Hematopoietic multipotent progenitor cell treated with erythropoietin and hydrocortisone succinate and interleukin-3 and kit ligand, for 15 days (in vitro differentiated cells): ENCODE measurements at places on chromosomes 2 and 18.

DNA sequence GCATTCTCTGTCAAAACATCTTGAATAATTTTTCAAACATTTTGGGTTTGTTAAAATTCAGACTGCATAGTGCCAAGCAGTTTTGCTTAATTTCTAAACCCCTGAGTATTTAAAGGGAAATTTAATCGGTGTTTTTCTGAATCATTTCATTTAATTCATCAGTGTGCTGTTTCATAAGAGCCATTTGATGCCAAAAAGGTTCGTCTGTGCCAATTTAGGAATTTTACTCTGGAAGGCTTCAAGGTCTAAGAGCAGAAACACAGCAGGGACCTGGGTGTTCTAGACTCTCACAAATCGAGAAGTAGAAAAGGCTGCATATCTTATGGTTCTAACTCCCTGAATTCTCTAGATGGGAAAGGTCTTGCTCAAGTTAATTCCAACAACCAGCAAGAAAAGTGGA is 311.9 kb upstream of the NT5C1B start:
- no peak for DNase-seq

DNA sequence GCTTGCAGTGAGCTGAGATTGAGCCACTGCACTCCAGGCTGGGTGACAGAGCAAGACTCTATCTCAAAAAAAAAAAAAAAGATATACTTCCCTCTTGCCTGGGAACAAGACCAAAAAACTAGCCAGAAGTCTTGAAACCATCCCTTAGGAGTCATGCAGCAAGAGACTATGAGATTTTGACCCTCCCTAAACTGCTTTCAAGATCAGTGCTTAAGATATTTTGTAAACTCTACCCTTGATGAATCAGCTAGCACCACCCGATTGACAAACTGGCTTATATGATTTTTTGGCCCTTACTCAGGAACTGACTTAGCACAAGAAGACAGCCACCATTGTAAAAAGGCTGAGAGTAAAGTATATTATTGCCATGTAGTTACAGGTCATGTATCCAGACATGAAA is 3.8 kb downstream of the SULT1C3 start:
- DNase-seq = no peak

DNA sequence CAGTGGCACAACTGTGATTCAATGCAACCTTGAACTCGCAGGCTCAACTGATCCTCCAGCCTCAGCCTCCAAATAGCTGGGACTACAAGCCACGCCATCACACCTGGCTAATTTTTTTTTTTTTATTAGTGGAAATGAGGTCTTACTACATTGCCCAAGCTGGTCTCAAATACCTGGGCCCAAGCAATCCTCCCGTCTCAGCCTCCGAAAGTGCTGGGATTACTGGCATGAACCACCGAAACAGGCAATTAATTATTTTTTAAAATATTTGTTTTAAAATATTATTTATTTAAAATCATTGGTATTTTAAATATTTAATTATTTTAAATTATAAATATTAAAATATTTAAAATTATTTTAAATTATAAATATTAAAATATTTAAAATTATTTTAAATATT is 24.5 kb downstream of the SRBD1 start:
- DNase-seq = no peak

- no peak for DNase-seq
Measured at GRCh38 chr18:10094655-10095054, 180.8 kb downstream of the VAPA start.

DNA sequence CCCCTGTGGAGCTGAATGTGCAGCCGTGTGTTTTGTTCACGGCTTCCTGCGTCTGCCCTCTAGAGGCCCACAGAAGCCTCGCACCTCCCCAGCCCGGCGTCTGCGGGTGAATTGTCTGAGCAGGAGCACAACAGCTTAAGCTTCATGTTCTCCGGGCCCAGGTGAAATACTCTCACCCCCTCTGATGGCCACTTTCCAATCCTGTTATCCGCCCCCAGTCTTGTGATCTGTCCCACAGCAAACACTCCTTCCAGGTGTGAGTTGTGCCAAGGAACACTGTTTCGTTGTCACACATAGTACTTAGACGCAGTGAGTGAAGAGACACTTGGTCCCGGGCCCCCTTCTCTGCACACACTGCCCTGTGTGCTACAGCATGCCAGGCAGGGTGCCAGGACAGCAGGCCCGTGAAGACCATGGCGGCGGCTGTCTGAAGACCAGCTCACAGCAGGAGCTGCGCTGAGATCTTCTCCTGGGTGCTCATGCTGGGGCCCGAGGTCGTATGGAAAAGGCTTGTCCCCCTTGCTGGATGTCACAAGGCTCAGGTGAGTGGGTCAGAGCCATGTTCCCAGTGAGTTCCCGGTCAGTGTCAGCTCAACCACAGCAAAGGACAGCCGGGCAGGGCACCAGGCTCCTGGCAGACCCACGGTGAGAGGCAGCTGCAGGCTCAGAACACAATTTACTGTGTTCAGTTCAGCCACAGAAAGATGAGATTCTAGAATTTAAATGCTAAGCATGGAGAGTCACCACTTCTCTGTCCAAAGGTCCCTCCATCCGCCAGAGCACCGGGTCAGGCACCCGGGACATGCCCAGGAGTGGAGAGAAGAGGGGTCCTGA is 6.8 kb upstream of the PXDN start:
- DNase-seq = no peak

- no peak for DNase-seq
Measured at GRCh38 chr2:124039762-124040291, 14.7 kb downstream of the CNTNAP5 start.

- DNase-seq = no peak
Measured at GRCh38 chr2:166831930-166832329, 56.4 kb upstream of the XIRP2 start.

GRCh38 chr18:39434223-39434920 is 1868.8 kb upstream of the CELF4 start:
- DNase-seq = no peak

- DNase-seq = no peak
Measured at GRCh38 chr2:240200230-240201051, 60.0 kb upstream of the OTOS start.

DNA sequence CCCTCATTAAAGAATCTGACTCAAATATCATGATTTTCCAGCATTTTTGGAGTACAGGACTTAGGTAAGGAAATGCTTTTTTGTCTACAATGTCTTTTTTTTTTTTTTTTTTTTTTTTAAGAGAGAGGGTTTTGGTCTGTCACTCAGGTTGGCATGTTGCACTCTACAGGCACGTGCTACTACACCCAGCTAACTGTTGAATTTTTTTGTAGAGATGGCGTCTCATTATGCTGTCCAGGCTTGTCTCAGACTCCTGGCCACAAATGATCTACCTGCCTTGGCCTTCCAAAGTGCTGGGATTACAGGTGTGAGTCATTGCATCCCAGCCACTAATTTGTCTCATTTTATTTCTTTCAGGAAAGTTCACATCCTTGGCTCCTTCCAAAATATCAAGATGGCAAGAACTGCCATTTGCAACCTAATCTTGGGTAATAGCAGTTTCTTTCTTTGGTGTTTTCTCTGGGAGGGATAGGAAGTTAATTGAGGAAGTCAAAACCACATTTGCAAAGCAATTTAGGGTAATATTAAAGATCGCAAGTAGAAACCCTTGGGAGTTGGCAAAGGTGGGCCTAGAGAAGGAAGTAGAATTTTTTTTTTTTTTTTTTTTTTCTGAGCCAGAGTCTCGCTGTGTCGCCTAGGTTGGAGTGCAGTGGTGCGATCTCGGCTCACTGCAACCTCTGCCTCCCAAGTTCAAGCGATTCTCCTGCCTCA is 15.5 kb downstream of the PNO1 start:
- no peak for DNase-seq

DNA sequence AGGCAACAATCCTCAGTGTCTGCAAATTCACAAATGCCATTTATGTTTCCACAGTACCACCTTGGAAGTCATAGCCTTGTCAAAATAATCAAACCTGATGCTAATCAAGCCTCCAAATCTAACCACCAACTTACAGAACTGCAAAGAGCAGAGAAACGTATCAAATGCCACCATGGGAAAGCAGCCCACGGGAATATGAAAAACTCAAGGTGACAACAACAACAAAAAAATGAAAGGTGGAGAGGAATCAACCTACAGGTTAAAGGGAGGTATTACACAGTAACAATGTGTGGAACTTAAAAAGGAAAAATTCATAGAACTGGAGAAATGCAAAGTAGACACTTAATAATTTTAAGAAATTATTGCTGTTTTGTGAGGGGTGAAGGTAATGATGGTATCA is 46.7 kb downstream of the CD226 start:
- DNase-seq = no peak

GRCh38 chr2:43199492-43200488 is 26.6 kb downstream of the ZFP36L2 start:
- DNase-seq = no peak

GRCh38 chr2:25339791-25340180 is 1.9 kb downstream of the DNMT3A start:
- DNase-seq = no peak

- DNase-seq = no peak
Measured at GRCh38 chr18:79868168-79868784, 70.5 kb downstream of the KCNG2 start.

DNA sequence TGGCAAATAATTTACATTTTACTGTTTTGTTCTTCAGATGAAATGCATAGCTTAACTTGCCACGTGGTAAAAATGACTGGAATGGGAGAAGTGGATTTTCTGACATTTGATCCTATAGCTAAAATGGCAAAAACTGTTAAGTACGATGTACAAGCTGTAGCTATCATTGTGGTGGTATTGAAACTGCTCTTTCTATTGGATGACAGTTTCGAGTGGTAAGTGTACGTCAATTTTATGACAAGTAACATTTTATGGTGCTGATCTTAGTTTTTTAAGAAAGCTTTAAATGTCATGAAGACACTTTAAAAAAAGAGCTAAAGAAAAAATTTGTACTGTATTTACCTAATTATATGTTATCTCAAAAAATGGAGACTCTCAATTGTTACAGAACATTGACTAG is 40.8 kb upstream of the GRHL1 start:
- no peak for DNase-seq

DNA sequence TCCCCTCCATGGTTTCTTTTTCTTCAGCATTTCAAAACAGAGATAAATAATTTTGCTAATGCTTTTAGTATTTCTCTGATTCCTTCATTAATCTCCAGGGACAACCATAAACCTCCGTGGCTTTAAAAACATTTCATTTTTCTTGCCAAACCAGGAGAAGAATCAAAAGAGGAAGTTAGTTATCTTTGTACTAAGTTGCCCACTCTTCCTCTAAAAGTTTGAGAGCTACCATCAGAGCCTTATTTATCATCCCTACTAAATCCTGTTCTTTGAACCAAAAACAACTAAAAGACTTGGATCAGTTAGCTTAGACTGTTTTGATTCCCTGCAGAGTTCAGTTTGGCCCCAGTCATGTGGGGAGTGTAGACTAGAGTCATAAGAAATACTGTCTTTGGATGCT is 208.4 kb downstream of the SETBP1 start:
- no peak for DNase-seq

GRCh38 chr2:47069628-47070154 is 85.4 kb downstream of the STPG4 start:
- no peak for DNase-seq

- DNase-seq = no peak
Measured at GRCh38 chr18:68841301-68841700, 43.4 kb downstream of the CCDC102B start.

- no peak for DNase-seq
Measured at GRCh38 chr2:233130024-233130423, 69.9 kb downstream of the INPP5D start.

DNA sequence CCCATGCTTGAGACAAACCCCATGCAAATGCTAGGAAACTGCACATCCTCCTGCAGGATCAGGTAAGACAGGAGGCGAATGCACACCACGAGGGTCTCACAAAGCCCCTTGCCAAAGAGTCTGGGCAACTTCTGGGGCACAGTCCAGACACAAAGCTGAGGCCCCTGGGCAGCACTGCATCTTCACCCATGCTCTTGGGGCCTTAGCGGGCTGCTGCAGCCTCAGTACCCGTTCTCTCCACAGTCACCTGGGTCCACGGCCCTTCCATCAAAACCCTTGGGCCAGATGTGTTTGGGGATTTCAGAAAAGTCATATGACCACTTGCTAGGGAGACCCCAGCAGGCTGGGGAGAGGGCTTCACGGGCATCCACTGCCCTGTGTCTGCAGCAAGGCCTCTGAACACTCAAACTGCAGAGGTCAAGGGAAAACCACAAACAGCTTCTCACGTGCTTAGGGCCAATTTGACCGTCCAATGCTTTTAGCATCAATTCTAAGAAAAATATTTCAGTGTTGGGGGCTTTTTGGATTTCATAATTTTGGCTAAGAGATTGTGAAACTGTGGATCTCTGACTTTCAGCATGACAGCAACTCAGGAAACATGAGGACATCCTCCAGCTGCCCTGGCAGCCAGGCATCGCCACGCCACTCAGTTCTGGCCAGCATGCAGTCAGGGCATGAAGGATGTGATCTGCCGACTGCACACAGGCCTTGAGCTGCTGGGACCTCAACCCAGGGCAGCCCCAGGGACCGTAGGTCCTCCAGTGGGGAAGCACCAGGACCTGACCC is 20.0 kb downstream of the PASK start:
- DNase-seq = no peak

GRCh38 chr18:56913941-56914340 is 232.9 kb upstream of the BOD1L2 start:
- no peak for DNase-seq

DNA sequence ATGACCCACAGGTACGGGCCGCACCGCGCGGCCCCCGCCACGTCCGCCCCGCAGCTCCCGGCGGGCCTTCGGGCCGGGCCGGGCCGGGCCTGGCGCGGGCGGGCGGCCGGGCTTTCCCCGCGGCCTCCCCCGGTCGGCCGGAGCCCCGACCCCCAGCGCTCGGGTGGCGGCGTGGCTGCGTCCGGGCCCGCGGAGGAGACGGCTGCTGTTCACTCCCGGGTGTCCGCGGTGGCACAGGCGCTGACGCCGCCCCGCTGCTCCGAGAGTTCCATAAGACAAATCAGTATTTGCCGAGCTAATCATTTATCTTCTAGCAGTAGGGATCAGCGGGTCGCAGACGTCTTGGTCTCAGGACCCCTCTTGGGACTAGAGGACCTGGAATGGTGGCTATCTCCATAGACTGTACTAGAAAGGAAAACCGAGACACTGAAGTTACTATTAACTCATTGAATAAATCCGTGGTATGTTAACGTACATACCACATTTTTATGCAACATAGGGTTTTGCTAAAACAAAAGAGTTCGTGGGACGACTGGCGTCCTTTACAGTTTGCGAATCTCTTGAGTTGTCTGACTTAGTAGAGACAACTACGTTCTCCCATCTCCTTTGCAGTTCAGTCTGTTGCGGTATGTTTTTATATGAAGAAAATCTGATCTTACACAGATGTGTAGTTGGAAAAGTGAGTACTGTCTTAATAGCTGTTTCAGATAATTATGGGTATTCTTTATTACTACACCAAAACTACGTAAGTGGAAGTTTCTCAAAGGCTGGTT is 500 bp downstream of the LIMS1 start:
- no peak for DNase-seq
